Caudate nucleus (tissue), 63 donors: ENCODE measurements at places on chromosomes 7 and 10.

DNA sequence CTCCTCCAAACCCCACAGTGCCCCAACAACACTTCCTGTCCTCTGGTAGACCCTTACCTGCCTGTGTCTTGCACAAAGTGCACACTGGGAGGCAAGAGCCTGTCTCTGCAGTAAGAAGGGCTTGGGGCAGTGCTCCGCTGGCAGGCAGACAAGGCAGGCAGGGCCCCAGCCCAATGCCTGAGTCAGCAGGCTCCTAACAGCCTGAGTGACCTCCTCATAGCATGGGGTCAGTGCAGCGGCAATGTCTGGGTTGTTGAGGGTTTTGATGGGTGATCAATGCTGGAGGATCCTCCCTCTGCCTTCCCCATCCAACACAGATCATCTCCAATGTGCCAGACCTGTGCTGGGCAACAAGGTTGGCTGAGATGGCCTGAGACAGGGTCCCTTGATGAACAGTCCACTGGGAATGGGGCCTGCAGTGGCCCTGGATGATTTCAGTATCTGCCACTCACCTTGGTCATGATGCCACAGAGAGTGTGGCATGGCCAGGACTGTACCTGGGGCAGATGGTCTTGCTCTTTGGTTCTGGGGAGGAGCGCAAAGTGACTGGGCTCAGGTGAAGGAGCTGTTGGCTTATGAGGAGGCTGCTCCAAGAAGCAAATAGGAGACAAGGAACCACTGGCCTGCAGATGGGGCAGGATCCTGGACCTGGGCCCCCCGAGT lies 55.6 kb upstream of the CAMK2B start:
- no peak for DNase-seq

GRCh38 chr10:79348640-79348988 lies 1.3 kb downstream of the PPIF start:
- no peak for DNase-seq

DNA sequence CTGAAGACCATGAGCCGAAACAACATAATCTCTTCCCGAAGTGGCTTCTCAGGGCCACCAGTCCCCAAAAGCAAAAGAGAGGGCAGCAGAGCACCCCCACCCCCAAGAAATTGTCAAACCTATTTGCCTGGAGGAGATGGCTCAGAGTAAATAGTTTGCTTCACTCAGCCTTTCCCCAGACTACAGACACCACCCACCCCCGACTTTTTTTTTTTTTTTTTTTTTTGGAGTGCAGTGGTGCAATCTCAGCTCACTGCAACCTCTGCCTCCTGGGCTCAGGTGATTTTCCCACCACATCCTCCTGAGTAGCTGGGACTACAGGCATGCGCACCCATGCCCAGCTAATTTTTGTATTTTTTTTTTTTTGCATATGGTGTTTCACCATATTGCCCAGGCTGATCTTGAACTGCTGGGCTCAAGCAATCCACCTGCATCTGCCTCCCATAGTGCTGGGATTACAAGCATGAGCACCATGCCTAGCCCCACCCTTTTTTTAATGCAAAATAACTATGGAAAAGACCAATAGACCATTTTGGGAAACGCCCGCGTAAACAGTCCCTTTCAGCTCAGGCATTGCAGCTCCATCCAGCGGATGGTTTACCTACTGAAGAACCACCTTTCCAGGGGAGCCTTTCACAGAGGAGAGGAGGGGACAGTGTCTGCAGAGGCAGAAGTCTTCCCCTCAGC lies 9.7 kb downstream of the ZMIZ1 start:
- no peak for DNase-seq

DNA sequence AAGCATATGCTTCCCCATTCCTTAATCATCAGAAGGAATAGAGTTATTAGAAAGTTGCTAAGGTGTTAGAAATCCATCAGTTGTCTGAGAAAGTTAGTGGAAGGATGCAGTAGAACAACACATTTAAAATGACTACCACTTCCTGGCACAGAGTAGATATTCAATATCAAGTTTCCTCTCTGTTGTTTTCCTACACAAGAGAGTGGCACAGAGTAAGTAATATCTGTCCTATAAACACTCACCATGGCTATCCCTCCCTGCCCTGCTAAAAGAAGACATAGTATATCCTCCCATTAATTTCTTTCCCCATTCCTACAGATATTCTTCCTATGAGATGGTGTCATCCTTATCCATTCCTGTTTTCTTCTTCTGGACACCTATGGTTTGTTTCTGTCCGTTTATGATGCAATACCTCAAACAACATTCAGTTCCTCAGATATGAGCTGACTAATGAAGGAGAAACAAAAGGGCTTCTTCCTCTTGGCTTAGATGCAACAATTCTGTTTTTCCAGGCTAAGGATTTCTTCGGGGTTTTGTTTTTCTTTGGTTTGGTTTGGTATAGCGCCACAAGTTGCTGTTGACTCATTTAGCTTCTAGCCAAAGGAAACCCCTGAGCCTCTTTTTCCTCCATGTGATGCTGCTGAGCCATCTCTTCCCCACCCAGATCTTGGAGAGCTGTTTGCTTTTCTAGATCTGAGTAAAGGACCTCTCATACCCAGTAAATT lies 32.9 kb upstream of the BPGM start:
- DNase-seq: no peak

GRCh38 chr10:60677531-60678129 lies 100.6 kb upstream of the CDK1 start:
- DNase-seq: no peak

DNA sequence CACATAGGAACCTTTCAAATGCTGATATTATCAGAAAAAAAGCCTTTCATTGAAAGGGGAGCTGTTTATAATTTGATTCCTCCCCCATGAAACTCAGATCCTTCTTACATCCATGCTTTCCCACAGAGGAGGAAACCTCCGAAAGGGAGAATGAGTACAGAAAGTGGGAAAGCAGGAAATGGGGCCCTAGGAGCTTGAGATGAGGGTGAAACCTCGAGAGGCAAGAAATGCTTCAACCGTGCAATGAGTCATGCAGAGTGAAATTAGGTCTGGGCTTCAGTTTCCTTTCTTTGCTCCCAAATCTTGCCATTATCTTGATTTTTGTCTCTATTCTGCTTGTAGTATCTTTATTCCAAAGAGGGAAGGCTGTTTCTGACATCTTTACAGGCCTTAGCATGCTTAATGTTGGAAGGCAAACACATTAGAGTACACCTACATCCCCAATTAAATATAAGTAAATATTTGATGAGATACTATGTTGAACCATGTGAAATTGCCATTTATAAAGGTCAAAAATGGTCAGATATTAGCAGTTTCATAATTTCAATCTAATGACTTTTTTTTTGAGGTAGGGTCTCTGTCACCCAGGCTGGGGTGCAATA lies 79.1 kb downstream of the NAMPT start:
- no peak for DNase-seq

DNA sequence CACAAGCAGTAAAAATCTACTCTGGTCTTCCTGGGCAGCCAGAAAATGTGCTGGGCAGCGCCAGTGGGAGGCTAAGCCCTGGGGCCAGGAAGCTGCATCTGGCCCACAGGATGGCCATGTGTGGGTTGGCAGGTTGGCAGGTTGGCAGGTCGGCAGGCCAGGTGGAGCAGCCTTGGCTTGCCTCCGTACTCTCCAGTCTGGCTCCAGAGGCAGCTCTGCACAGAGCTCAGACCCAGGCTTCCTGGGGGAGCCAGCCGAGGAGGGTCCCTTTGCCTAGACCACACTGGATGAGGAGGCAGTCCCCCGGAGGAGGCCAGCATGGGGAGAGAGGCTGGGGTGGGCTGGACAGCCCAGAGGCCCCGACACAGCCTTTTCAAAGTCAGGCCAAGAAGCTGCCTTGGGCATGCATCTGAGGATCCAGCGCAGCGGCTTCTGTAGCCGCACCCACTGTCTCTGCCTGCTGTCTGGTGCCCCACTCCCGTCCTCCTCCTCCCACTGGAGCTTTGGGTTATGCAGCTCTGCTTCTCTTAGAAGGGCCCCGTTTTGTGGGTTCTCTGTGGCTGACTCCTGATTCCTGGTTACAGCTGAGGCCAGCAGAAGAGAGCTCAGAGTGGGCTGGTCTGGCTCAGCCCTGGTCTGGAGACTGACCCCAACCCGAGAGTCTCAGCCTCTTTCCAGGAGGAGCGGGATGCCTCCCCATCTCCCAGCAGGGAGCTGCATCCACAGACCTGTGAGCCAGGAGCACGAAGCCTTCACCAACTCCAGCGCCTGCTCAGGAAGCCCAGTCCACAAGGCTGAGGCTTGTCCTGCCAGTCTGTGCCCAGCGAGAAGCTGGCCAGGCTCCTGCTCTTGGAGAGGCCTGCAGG lies 44.6 kb downstream of the CFAP46 start:
- DNase-seq: no peak

DNA sequence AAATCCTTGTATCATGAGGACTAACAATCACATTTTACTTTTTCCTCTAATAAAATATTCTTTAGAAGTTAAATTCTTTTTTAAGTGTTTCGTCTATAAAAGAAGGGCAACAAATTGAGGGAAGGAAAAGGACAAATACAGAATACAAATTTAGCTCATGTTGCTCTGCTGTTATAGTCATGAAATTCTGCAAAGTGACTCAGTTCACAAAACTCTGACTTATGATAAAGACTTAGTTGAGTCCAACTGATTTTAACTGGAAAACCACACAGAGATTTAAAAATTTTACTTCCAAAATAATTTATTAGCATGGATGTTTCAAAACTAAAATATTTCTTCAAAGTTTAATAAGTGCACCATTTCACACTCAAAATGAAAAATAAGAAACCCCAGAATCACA lies 75.0 kb upstream of the GPR22 start:
- no peak for DNase-seq

DNA sequence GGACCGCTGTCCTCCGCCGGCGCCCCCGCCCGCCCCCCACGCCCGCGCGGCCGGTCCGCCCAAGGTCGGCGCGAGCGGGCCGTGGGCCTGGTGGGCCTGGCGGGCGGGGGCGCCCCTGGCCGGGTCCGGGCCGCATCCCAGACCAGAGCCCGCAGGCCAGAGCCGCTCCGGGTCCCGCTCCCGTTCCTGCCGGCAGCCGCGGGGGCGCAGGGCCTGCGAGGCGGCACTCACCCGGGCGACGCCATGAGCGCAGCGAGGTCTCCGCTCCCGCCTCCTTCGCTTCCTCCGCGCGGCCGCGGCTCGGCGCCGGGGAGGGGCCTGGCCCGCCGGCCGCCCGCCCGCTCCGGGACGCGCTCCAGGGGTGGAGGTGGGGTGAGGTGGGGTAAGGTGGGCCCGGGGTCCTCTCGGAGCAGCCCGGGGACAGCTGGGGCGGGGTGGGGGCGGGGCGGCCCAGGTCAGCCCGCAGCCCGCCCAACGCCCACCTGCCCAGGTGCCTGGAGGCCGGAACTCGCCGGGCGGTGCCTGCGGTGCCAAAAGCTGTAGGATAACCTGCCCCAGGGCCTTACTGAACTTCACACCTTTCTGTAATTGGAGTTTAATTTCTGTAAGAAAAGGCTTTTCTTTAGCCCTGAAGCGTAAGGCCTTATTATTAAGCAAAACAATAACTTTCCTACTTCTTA lies at the start of gene URGCP:
Gene URGCP, minus strand, starts transcription at position 266 of the 680 bp plus-strand sequence. Its CDS starts 21 bp downstream, at position 245.
- DNase-seq: no peak
